ENCODE measurements at places on chromosomes 1 and 21. TPM values are rescaled to one million over a fixed set of nuclear protein-coding genes. Genes with fewer than 3 reads are reported as not detected.

The GRIK1 gene
- total RNA-seq, result not detected

The CHD1L gene
- total RNA-seq, result 58.0 TPM

The LIN28A gene
- not detected for total RNA-seq

The LYST gene
- total RNA-seq, result 10.7 TPM

The SPRR4 gene
- not detected for total RNA-seq

The OR2T33 gene
- 0.32 TPM for total RNA-seq

The C1orf226 gene
- total RNA-seq, result 5.6 TPM

The UBE2U gene
- total RNA-seq, result not detected

The PTGER3 gene
- total RNA-seq, result not detected

The LRRC39 gene
- total RNA-seq, result 0.87 TPM

The CD48 gene
- not detected for total RNA-seq

The CD101 gene
- 0.41 TPM for total RNA-seq

The C8B gene
- total RNA-seq, result not detected

The MNDA gene
- total RNA-seq, result not detected

The ZNF648 gene
- total RNA-seq, result 0.38 TPM

The IL20 gene
- total RNA-seq, result not detected

The RGSL1 gene
- not detected for total RNA-seq

The LPAR3 gene
- 6.8 TPM for total RNA-seq

The RAP1GAP gene
- 0.69 TPM for total RNA-seq

The SPRR2G gene
- total RNA-seq, result not detected

The FMO3 gene
- not detected for total RNA-seq

The TRAF3IP3 gene
- not detected for total RNA-seq

The ADCY10 gene
- 0.05 TPM for total RNA-seq

The PDPN gene
- 0.80 TPM for total RNA-seq

The CPLANE2 gene
- 10.0 TPM for total RNA-seq

The SERTAD4 gene
- total RNA-seq, result 37.4 TPM

The GPR157 gene
- total RNA-seq, result 2.2 TPM

The NIT1 gene
- 38.6 TPM for total RNA-seq

The MIXL1 gene
- total RNA-seq, result not detected

The ACAP3 gene
- total RNA-seq, result 30.1 TPM

The GJB3 gene
- 11.8 TPM for total RNA-seq

The S100A9 gene
- total RNA-seq, result not detected
